SK-N-MC (cell line): ENCODE measurements at places on chromosomes 5 and 9.

- DNase-seq: no peak
Observed at GRCh38 chr9:77547106-77547730, 100.9 kb downstream of the GNA14 start.

GRCh38 chr9:112680731-112681402 is 37.0 kb downstream of the INIP start:
- no peak for DNase-seq

DNA sequence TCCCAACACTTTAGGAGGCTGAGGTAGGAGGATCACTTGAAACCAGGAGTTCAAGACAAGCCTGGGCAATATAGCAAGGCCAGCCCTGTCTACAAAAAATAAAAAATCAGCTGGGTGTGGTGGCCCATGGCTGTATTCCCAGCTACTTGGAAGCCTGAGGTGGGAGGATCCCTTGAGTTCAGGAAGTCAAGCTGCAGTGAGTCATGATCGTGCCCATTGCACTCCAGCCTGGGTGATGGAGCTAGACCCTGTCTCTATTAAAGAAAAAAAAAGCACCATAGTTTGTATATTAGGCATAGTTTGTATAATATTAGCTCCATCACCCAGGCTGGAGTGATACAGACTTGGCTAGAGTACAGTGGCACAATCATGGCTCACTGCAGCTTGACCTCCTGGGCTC is 9.6 kb upstream of the NME5 start:
- DNase-seq: no peak

DNA sequence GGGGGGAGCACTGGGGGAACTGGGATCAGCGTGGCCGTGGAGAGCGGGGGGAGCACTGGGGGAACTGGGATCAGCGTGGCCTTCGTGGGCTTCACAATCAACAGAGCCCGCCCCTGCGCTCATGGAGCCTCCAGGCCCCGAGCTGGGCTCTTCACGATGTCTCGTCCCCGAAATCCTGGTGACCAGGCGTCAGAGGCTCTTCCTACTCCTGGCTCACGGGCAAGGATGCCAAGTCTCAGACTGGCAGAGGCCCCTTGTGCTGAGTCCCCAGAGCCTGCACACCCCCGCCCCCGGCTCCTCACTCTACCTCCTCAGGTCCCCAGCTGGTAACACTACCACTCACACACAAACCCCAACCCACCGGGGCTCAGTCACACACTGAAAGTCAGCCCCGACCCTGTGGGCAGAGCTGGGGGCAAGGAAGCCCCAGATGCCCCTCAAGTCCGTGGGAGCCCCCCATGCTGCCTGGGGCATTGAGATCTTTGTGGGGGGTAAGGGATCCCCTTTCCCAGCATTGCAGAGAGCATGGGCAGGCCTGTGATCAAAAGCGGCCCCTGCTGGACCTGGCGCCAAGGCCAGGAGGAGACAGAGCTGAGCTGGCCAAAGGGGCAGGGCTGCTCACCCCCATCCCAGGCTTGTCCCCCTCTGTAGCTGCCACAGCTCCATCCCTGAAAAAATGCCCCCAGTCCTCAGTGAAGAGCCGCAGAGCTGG is 26.7 kb downstream of the LHX3 start:
- no peak for DNase-seq

- DNase-seq: no peak
Observed at GRCh38 chr5:38008198-38008597, 168.4 kb upstream of the GDNF start.

DNA sequence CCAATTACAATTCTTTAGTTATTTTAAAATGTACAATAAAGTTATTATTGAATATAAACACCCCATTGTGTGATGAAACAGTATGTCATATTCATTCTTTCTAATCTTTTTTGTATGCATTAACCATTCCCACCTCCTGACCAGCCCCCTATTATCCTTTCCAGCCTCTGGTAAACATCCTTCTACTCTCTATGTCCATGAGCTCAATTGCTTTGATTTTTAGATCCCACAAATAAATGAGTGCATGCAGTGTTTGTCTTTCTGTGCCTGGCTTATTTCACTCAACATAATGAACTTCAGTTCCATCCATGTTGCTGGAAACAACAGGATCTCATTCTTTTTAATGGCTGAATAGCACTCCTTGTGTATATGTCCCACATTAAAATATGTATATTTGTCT is 1858.9 kb upstream of the C9orf72 start:
- no peak for DNase-seq

GRCh38 chr5:171600741-171601265 is 181.4 kb downstream of the FGF18 start:
- DNase-seq: no peak

GRCh38 chr5:174084691-174085154 is 39.2 kb downstream of the NSG2 start:
- DNase-seq: no peak

GRCh38 chr5:107776922-107777740 is 106.4 kb upstream of the EFNA5 start:
- no peak for DNase-seq

- DNase-seq: no peak
Observed at GRCh38 chr5:86878250-86878649, 260.5 kb downstream of the COX7C start.

- DNase-seq: no peak
Observed at GRCh38 chr5:139638090-139638735, 9.9 kb upstream of the CXXC5 start.

GRCh38 chr5:9851458-9851857 is 221.3 kb upstream of the TAS2R1 start:
- no peak for DNase-seq

- no peak for DNase-seq
Observed at GRCh38 chr5:93636837-93637236, 53.8 kb downstream of the NR2F1 start.

DNA sequence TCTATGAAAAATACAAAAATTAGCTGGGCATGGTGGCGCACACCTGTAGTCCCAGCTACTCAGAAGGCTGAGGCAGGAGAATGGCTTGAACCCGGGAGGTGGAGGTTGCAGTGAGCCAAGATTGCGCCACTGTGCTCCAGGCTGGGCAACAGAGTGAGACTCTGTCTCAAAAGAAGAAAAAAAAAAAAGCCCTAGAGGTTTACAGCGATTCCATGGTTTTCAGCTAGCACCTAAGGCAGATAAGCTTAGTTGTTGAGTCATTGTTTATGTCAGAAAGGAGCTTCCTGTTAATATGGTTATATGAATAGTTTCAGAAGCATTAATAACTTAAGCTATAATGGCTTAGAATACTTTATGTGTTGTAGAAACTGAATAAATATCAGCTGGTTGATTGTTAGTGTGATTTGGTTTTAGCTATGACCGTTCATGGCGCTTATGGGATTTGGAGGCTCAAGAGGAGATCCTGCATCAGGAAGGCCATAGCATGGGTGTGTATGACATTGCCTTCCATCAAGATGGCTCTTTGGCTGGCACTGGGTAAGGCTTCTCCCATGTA is 13.0 kb downstream of the RNF183 start:
- no peak for DNase-seq

- no peak for DNase-seq
Observed at GRCh38 chr9:138074516-138074915, 196.9 kb downstream of the CACNA1B start.

GRCh38 chr9:134602547-134603362 is 38.8 kb upstream of the COL5A1 start:
- DNase-seq: no peak

DNA sequence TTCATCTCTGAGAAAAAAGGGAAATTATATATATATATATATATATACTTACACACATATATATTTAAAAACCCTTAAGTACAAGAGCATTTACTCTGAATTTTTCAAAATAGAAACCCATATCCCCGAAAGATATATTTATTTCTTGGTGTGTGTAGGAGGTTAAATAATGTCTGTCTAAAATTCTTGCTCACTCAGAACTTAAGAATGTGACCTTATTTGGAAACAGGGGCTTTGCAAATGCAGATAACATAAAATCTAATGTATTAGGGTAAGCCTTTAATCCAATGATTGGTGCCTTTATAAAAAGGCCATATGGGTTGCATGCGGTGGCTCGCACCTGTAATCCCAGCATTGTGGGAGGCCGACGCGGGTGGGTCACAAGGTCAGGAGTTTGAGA is 517.3 kb upstream of the TLE4 start:
- no peak for DNase-seq

- DNase-seq: no peak
Observed at GRCh38 chr5:171386861-171387344, 746 bp upstream of the NPM1 start.

DNA sequence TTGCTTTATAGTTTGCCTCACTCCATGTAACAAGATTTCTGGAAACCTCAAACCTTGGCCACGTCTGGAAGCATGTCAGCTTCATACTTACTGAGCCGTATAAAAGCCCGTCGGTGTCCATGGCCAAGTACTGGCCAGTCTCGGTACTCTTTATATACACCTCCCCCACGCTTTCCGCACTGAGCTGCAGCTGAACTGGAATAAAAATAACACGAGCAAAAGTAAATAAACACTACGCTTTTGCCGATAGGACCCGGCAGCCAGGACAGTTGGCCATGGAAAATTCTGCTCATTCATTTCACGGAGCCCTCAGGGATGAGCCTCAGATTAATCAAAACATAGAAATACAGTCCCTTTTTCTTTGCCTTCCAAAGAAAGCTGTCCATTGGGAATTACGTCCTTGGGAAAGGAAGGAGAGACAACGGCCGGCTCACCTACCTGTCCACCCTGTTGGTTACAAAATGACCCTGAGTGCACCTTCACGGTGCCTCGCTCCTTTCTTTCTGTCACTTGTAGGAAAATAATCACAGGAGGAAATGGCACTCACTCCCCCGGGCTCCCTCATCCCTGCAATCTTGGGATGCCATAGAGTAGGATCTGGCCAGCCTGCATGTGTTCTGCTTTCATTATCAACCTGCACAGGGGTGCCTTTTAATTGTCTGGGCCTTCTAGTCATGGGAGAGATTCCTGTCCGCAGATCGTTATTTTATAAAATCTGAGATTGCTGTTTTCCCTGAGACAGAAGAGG is 85.1 kb downstream of the FGF1 start:
- DNase-seq: no peak

DNA sequence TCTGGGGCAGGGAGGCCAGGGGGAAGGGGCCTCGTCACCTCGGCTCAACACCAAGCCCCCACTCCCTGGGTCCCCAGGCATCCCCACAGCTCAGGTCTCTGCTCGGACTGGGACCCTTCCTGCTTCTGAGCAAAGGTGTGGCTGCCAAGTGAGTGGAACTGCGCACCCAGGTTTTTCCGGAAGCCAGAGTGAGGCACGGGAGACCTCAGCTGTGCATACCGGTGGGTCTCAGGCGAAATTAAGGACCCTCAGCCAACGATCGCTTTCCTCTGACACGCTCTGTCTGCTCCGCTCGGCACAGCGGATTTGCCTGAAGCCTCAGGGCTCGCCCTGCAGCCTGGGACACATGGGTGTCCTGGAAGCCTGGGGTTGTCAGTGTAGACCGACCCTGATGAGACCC is 41.0 kb upstream of the IRX4 start:
- DNase-seq: no peak

DNA sequence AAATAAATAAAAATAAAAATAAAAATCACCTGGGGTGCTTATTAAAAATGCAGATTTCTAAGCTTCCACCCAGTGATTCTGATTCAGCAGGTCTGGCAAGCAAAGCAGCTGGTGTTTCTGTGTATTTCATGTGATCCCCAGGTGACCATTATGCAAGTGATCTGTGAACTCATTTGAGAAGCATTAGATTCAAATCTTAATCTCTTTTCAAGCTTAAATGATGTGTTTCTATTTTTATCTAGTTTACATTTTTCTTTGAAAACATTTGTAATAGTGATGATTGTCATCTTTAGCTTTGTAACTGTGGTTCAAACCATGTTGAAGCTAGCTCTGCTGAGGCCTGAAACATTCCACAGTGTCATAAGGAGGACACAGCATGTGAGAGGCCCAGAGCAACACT is 804.8 kb upstream of the ZNF608 start:
- DNase-seq: no peak

DNA sequence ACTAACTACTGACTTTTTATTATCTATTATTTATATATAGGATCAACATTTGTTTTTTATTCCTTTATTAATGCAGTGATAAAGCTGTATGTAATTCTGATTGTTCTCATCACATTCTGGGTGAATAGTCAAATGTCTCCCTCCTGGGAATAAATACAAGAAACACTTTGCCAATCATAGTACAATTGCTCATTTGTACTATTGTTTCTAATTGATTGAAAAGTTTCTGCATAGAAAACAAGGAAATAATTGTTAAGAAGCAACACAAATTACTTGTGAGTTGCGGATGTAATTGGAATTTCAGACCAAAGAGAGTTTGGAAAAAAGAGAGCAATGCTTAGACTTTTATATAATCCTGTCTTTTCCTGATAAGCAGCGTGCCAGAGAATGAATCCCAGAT is 1013.9 kb downstream of the EFNA5 start:
- no peak for DNase-seq

DNA sequence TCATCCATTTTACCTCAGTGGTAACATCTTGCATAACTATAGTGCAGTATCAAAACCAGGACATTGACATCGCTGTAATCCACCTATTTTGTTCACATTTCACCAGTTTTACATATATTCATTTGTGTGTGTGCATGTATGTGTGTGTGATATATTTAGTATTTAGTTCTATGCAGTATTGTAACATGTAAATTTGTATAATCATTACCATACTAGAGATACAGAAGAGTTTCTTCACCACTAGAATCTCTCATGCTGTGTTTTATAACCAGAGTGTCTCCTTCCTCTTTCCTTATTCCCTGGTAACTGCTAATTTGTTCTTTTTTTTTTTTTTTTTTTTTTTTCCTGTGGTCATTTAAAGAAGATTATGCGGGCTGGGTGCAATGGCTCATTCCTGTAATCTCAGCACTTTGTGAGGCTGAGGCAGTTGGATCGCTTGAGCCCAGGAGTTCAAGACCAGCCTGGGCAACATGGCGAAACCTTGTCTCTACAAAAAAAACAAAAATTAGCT is 11.0 kb downstream of the RASA1 start:
- no peak for DNase-seq

DNA sequence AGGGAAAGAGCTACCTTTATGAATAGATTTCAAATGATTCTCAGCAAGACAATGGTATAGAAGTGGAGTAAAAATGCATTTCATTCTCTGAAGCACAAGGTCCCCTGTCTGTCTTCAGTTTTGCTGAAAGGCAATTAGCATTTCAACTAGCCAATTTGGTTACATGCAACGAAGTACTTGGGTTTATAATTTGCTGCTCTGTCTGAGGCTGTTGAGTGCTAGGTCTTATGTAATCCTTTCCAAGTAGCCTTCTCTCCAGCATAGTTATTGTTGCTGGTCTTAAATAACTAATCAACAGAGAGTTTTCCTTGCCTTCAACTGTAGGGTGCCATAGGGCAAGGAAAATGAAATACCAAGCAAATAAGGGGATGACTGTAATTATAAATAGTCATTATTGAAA is 4.5 kb downstream of the ADGRV1 start:
- DNase-seq: no peak

GRCh38 chr9:68669218-68669617 is 35.8 kb upstream of the PIP5K1B start:
- no peak for DNase-seq

- DNase-seq: no peak
Observed at GRCh38 chr9:121797081-121797480, 145.6 kb downstream of the DAB2IP start.

- DNase-seq: no peak
Observed at GRCh38 chr9:137217276-137218211, 4.5 kb downstream of the RNF208 start.
